ENCODE measurements at places on chromosomes 5 and 9.
A peak's percentile ranks its signal among the peaks of the same experiment; 100 is the strongest.

GRCh38 chr5:53063176-53063575, 46.4 kb downstream of the MOCS2 start:
- no peak for DNase-seq

- DNase-seq, result no peak
Observed at GRCh38 chr9:103734471-103734870, 359.6 kb upstream of the SMC2 start.

DNA sequence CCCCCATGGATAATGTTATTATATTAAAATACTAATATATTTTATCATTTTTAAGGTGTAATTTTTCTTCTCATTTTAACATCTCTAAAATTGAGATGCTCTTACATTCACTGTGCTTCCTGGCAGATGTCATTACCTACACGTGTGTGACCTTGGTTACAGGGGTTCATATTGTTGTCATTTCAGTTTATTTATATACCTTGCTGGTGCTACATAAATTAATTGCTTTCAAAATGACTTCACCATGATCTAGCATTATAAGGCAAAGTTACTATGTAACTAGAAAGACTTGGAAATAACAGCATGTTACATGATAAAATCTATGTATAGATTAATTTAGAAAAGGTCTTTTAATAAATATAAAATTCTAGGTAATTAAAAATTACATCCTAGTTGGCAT, 60.9 kb downstream of the ARHGEF28 start:
- no peak for DNase-seq

DNA sequence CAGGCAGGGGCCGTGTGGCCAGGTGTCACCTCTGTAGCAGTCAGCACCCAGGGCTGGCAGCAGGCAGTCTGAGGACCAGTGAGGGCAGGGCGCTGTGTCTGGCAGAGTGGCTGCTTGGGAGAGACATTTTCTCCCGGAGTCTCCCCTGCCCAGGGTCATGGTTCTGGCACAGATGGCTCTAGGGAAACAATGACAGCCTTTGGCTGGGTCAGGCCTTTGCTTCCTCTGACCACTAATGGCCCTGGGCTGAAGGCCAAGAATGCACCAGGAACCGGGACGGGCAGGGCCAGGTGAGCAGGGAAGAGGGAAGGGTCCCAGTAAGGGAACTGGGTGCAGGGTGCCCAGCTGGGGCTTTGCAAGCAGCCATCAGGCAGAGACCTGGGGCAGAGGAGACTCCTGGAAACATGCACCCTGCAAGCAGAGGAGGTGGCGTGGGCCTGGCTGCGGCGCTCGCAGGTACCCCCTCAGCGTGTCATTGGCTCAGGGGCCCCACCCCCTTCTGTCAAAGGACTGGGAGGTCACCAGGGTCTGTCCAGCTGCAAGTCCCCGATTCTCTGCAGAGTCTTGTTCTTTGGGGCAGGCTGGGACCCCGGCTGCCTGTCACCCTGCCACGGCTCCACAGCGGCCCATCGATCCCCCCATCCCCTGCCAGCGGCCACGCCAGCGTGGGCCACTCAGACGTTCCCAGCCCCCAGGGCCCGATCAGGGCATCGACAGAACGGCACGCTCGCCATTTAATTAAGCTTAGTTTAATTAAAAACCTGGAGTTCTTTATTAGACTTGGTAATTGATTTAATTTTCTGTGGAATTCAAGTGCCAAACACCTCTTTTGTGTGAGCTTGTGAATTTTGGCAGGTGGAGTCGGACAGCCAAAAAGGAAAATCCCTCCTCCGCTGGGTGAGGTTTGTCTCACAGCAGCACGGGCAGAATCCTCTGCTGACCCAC, 18.9 kb upstream of the TMEM250 start:
- DNase-seq, result peak; percentile 40

DNA sequence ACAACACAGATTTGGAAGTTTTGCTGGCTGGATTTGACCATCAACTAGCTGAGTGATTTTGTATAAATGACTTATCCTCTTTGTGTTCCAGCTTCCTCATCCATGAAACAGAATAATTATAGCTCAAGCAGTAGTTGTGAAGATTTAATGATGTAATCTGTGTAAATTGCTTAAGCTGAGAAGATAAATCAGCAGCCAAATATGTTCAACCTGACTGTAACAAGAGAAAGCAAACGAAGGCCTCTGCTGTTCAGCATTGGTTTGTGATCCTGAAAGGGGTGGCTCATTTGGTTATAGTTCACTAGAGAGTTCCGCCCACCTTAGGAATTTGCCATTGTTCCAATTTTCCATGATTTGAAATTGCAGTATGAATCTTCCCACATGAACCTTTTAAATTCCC, 75.7 kb upstream of the CCDC112 start:
- no peak for DNase-seq

- no peak for DNase-seq
Observed at GRCh38 chr5:67095346-67096171, 101.0 kb downstream of the CD180 start.

GRCh38 chr5:29750453-29750852, 1443.0 kb upstream of the CDH6 start:
- DNase-seq, result no peak

DNA sequence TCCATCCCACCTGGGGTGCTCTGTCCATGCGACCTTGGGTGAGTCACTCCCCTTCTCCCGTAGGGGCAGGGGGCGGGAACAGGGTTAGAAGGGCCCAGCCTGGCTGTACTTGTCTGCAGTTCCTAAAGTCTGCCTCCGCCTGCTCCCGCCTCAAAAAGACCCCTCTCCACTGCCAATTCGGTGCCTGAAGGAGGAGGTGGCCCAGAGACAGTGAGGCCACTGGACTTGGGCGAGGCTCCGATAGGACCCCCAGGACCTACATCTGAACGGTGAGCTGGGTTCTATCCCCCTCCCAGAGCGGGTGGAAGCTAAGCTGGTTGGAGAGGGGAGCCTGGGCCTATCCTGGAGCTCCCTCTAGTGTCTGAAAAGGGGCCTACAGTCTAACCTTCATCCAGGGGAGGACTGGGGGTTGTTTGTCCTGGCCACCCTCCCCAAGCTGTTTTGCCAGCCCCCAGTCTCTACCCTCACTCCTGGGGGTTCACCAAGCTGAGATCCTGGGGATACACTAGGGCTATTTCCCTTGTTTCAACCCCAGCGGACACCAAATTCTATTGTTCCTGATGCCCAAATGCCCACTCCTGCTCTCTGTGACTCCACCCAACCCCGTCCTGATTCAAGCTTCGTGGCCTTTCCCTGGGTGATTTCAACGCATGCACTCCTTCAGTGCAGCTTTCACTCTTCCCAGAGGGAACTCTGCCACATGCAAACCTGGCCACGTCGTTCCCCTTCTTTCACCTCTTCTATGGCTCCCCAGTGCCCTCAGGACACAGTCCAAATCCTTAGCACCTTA, 6.1 kb upstream of the CRB2 start:
- peak; percentile 45 for DNase-seq

DNA sequence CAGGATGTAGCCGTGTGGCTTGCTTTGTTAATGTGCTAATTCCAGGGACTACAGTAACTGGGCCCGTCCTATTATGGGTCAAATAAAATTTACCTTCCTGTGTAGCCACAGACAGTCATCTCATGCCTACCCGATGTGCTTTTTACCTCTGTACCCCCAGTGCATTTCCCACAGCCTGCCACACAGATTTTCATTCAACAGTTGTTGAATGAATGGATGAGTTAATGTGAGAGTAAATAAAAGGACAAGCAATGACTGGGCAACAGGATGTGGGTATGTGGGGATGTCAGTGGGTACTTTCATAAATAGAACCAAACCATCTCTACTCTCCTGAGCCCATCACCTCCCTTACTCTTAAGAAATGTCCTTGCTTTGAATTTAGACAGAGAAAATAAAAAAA, 441.2 kb upstream of the ZNF462 start:
- no peak for DNase-seq

DNA sequence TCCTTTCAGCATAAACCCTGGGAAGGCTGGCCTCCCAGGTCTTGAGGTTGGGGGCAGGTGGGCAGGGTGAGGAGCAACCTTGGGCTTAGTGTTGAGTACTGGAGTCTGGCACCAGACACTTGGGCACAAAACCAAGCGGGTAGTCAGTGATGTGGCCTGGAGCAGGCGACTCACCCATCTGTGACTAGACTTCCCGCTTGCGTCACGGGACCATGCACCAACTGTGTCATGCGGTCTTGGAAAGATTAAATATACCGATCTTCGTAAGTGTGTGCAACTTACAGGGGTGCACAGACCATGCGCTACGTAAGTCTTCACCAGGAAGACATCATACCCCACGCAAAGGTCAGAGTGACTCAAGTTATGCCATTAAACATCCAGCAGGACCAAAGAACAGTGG, 304.4 kb upstream of the IRX4 start:
- no peak for DNase-seq

- DNase-seq, result no peak
Observed at GRCh38 chr9:135914921-135915320, 7.6 kb upstream of the CAMSAP1 start.

DNA sequence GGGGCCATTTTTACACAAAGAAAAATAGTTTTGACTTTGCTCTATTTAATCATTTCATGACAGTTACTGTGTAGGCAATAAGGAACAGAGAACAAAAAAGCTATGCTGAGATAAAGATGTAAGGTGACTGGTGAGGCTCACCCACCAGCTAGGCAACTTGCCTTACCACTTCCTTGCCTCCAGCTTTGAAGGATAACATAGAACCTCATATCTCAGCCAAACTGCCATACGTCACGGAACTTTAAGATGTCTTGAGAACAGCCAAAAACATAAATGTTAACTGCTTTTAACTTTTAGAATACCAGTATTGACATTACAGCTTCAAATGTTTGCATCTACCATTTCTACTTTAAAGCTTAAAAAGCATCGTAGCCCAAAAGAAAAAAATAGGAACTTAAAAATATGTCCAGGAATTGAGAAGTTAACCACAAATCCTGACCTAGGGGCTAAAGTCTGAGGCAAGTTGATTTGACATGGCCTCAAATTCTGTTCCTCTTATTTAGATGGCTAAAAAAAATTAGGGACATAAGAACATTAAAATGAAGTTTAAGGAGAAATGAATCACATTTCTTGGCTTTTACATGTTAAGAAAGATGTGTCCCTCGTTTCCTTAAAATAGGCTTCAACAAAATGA, 7.7 kb upstream of the GCNT4 start:
- no peak for DNase-seq

GRCh38 chr5:142206801-142207200, 98.2 kb downstream of the NDFIP1 start:
- DNase-seq, result no peak

GRCh38 chr5:132504746-132505145, 14.2 kb upstream of the IRF1 start:
- DNase-seq, result no peak

All from RCC 7860 (cell line).